ENCODE measurements at places on chromosomes 7 and 10.

GRCh38 chr10:24926557-24926956 lies 25.8 kb downstream of the PRTFDC1 start:
- DNase-seq: no peak

DNA sequence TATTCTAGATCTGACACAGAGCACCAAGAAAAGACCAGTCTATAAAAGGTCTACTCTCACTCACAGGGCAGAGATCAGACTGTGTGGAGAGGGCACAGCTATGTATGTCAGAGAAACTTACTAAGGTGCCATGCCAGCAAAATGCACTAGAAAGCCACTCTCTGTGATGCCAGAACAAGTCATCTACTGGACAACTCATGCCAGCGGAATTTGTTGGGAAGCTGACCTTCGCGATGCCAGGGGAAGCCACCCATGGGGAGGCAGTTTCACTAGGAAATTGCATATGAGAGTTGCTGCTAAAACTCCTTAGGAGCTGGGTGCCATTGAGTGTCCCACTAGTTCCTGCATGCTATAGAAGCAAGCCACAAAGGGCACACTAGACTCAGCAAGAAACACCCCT lies 58.5 kb downstream of the MICU1 start:
- peak; percentile 30 for DNase-seq

- DNase-seq: peak; percentile 62
Measured at GRCh38 chr10:126147866-126148587, 240.2 kb downstream of the ADAM12 start.

DNA sequence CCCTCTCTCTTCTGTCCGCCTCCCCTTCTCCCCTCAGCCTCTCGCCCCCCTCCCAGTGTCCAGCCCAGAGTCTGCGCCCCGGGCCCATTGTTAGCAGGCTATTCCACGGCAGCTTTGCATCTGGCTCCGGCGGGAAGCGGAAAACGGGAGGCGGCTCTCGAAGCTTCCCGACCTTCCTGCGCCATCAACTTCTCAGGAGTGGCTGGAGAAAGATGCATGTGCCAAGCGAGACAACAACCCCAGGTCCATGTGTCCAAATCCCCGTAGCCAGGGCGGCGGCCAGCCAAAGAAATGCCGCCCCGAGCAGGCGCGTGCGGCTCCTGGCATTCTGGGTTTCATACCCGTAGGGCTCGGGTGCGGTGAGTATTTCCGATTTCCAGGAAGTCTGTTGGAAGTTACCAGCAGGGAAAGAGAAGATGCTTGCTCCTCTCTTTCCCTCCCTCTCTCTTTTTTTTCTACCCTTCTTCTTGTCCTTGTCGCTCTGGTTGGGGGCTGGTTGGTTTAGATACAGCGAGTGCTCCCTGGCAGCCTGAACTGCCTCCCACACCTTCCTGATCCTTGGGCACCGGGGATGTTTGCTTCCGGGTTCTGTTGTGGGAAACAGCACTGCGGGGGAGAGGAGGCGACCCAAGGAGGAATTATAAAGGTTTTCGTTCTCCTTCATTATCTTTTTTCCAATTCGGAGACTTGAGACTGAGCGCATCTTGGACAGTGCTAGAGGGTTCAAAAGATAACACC lies 1.2 kb upstream of the HOXA2 start:
- no peak for DNase-seq

DNA sequence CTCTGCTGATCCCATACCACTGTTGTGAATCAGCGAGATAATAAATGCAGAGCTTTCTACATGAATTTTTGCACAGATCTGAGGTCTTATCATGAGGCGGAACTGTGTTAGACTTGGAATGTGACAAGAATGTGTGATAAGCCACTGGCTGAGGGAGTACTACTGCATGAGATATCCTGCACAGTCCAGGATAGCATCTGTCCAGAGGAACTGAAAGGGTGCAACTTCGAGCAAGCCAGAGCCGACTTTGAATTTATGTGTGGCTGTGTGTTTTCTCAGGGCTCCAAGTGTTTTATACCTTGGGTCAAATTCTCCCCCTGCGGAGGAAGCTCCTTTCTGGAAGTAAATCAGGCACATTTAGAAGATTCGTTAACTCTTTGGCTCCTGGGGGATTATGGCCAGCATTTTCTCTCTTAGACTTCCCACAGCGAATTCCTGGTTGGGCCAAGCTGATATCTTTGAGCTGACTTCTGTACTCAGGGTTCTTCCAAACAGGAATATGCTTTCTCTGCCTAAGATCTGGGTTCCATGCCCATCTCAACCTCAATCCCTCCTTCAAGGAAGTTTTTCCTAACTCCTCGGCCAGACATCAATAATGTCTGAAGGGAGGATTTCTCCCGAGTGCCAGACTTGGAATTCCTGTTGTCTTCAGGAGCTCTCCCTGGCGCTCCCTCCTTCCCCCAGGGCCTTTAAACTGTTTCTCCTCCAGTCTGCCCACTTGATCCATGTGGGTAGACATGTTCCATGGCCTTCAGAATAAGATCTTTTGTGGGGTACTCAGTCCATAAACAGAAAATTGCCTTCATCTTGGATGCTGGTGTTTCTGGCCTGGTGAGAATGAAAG lies 2.5 kb upstream of the MEST start:
- no peak for DNase-seq

DNA sequence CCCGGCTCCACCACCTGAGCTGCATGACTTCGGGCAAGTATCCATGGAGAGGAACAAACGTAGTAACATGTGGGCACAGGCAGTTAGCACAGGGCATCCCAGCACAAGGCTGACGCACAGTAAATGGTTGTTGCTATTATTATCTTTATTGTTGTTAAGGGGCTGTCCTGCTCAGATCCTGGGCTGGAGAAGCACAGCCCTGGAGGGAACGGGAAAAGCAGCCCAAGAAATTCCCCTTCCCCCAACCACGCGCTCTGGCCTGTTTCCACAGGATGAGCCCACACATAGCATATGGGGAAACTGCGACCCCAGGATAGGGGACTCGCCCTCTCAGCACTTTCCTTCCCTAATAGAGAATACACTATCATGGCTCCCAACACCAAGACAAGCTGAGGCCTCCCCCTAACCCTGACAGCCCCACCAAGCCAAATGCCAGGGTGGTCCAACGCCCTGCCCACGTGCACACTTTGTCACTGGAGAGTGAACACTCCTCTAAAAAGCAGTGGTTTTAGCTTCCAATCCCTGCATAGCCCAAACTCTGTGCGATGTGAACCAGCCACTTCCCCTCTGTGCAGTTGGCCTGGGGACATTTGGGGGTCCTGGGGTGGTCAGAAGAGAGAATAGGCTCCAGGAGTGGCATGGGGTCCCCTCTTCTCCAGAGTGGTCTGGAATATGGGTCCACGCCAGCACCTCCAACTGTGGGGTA lies 11.0 kb downstream of the PSD start:
- DNase-seq: no peak

DNA sequence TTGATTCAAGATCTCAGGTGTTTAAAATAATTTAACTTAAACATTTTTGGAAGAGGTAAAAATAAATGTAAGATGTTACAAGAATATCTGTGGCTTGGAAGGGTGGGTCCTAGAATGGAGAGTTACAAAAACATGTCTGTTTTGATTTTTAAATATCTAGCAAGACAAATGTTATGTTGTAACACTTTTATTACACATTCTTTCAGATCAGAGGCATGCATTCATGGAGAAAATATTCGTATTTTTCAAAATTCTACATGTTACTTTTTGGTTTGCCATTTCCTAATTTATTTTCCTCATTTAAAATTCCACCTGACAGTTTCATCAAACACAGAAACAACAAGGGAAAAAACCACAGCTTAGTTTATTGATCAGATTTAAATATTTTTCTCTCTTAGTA lies 10.0 kb downstream of the WBP1L start:
- no peak for DNase-seq

All from AG08395 (cell line).